ENCODE measurements at places on chromosomes 7 and 10.

DNA sequence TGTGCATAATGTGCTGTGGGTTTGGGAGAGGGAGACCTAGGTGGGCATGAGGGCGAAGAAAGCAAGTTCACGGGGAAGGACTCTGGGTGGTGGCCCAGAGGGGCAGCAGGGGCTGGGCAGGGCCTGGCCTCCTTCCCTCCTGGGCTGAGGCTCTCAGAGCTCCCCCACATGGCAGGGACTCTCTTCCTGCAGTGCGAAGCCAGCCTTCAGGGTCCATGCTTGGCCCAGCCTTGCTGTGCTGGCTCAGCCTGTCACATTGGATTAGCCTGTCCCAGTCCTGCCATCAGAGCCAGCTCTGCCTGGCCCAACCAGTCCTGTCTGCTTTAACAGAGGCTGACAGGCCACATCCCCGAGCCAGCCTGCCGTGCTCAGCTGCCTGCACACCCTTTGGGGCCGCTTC is 20.4 kb upstream of the ZNF488 start:
- DNase-seq: no peak

DNA sequence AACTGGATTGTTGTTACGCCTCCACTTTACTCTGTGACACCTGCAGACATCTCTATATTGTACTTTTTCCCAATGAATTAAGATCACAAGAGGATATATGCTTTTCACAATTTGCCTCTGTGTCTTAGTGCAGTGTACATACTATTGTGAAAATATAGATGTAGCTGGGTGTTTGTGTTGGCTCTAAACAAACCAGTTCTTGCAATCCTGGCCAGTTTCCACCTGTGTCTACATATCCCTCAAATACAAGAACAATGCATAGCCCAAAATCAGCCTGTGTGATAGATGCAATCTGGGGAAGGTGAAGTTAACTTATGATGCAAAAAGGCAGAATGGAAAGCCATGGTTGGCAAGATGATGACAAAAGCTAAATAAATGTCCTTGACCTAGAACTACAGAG is 36.5 kb upstream of the DLD start:
- no peak for DNase-seq

GRCh38 chr10:129637010-129637409 is 170.0 kb downstream of the MGMT start:
- no peak for DNase-seq

DNA sequence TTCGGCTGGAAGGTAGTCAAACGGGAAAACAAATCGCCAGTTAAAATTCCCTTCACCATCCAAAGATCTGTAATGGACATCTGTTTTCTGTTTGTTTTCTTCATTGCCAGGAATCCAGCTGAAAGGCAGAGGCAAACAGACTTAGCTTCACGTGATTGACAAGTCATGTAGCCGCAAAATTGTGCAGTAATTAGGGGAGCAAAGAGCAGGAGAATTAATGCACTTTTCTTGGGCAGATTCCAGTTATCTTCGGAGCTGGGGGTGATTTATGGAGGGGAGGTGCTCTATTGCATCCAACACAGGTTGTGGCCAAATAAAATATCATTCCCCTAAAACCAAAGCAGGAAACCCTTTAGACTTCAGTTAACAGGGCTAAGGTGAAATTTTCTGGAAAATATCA is 162.2 kb downstream of the MYOF start:
- DNase-seq: no peak

DNA sequence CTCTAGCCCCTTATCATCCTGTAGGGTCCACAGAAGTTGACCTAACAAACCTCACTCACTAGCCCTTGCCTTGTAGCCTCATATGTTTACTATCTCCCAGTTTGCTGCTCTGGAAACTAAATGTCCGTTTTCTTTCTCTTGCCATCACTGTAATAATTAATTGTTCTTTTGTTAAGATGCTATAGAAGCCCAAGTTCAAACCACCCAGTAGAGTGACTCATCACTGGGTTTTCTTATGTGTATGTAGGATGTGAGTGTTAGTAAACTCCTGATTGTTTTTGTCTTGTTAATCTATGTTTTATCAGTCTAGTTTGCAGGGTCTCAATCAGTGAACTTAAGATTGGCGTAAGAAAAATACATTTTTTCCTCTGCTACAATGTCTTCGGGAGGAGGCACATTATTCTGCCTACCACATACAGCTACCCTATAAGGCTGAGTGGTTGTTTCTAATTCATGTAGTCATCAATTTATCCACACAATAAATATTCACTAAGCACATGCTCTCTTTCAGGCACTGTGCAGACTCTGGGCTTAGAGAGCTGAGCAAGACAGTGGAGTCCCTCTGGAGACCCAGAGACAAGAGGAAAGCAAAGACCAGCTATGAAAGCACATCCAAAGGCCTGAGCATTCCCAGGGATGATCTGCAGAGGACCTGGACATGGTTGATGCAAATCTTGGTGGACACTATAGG is 474.1 kb upstream of the AKR1E2 start:
- no peak for DNase-seq

DNA sequence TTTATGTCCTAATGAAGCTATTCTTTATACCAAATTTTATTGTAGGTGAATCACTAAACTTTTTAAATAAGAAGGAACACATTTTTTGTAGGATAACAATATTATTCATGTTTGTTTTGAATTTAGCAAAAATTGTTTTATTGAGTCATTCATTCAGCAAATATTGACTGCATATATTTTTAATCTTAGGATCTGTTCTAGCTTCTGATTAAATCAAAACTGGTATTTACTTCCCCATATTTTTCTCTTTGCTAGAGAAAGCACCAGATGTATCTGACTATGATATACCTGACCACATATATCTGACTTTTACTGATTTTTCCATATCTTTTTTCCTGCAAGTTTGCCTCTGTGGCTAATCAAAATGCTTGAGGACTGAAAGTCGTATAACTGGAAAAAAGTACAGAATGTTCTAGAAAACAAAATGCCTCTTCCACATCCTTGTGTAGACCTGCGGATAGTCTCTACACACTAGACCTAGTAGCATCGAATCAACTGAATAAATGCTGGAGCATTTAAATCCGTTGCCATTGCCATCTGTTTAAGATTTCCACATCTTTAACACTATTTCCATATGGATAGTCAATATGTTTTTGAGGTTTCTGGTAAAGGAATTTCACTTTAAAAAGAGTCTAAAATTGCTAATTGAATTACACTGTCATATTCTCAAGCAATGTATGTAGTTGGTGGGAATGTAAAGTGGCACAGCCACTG is 594.7 kb downstream of the KCNMA1 start:
- DNase-seq: no peak

- DNase-seq: no peak
These were observed 45.8 kb upstream of the BTBD16 start for GRCh38 chr10:122225330-122225729.

GRCh38 chr7:134907000-134907399 is 79.3 kb upstream of the AGBL3 start:
- no peak for DNase-seq

GRCh38 chr10:115029452-115030375 is 63.5 kb upstream of the ATRNL1 start:
- DNase-seq: no peak

DNA sequence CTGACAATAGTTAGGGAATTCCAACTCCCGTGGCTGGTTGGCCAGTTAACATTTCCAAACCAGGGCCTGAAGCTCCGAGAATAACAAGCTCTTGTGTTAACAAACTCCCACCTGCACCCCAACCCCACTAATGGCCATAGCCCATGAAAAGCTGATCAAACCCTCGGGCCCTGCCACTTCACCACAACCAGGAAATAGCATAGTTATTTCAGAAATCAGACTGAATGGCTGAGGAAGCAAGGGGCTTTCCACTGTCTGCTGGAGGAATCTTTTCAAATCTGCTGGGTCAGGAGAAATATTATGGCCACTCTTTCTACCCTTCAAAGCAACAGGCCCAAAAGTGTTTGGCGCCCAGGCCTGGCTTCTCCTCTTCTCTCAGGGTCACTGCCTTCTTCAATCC is 145.6 kb downstream of the GLCCI1 start:
- DNase-seq: no peak

GRCh38 chr7:38831259-38831996 is 77.6 kb downstream of the VPS41 start:
- peak; percentile 10 for DNase-seq

GRCh38 chr7:43884209-43884608 is 14.9 kb upstream of the MRPS24 start:
- DNase-seq: no peak

DNA sequence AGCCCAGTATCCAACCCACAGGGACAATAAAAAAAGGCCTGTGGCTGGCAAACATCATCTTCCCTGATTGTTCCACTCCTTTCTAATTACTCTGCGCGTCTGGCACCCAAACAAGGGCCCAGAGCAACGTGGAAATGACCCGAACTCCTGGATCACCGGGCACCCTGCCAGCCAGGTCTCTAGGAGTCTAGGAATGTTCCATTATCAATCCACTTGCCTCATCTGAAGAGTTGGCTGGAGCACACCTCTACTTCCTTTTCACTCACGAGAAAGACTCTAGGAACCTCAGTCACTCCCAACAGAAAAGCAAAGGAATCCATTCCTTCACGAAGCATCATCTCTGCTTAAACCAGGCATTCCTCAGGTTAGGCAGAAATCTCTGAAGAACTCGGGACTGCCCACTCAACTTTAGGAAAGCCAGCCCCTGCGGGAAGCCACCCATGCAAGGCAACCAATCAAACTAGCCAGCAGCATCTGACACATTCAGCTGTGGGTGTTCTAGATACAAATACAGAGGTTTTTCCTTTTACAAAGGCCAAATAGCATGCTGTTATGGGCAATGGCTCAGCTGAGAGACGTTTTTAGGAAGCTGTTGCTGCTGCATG is 37.7 kb downstream of the ATXN7L1 start:
- peak; percentile 63 for DNase-seq

DNA sequence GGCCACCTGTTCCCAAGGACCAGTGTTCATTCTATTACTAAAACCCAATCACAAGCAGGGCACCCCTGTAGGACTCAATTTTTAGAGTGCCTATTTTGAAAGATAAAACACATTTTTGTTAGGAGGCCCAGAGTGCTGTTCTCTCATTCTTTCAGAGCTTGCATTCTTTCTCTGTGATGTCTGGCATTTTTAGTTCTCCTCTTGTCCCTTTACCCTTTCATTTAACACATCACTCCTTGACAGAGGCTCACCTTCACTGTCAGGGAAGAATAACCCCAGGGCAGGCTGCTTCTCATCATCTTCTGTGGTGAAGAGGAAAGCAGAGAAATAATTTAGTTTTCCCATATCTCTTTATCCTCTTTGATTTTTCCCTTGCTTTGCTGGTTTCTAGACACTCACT is 73.9 kb downstream of the CHRM2 start:
- no peak for DNase-seq

- peak; percentile 74 for DNase-seq
These were observed 32.7 kb upstream of the ZNF438 start for GRCh38 chr10:31064348-31064747.

GRCh38 chr10:89805599-89806013 is 104.2 kb downstream of the KIF20B start:
- DNase-seq: no peak

DNA sequence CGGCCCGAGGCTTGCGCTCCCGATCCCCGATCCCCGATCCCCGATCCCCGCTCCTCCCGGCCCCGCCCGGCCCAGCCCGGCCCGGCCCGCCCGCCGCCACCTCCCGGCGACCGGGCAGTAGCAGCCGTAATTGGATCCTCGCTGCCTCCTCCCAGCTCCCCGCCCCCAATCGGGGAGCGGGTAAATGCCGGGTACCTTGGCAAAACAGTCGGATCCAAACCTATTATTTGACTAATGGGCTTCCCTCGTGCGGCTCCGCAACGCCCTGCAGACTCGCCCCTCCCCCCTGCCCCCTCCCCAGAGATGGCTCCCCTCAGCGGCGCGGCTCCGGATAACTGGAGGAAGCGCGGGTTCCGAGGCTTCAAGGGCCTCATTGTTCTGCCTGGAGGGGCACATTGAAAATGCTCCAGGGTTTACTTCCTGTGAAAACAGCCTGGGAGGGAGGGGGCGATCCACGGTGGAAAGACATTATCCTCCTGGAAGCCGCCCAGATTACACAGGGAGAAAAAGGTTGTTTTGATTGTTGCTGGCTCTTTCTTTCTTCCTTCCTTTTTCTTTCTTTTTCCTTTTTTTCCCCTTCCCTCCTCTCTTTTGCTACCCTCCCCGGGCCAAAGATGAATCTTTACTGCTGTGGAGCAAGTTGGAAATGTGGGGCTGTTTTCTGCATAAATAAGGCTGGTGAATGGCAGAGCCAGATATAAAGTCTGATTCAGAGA is 94.7 kb upstream of the ZMIZ1 start:
- peak; percentile 39 for DNase-seq

DNA sequence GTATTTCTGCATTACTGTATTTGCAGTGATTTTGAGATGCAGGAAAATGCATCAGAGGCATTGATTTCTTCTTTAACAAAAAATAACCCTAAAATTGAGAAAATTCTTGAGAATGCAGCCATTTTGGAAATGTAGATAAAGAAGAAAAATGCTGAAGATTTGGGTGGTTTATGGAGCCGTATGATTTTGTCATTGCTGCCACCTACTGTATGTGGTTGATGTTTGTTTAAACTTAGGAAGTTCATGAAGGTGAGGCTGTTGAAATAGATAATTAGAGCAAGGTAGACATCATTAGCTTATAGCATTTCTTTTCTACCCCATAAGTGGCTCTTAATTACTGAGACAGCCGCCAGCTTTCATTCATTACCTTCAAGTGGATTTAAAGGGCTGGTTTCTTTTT is 92.1 kb upstream of the SAMD8 start:
- DNase-seq: no peak

GRCh38 chr10:32189400-32190084 is 133.3 kb upstream of the KIF5B start:
- peak; percentile 26 for DNase-seq

- DNase-seq: no peak
These were observed 7.6 kb downstream of the TACR2 start for GRCh38 chr10:69409176-69409495.

DNA sequence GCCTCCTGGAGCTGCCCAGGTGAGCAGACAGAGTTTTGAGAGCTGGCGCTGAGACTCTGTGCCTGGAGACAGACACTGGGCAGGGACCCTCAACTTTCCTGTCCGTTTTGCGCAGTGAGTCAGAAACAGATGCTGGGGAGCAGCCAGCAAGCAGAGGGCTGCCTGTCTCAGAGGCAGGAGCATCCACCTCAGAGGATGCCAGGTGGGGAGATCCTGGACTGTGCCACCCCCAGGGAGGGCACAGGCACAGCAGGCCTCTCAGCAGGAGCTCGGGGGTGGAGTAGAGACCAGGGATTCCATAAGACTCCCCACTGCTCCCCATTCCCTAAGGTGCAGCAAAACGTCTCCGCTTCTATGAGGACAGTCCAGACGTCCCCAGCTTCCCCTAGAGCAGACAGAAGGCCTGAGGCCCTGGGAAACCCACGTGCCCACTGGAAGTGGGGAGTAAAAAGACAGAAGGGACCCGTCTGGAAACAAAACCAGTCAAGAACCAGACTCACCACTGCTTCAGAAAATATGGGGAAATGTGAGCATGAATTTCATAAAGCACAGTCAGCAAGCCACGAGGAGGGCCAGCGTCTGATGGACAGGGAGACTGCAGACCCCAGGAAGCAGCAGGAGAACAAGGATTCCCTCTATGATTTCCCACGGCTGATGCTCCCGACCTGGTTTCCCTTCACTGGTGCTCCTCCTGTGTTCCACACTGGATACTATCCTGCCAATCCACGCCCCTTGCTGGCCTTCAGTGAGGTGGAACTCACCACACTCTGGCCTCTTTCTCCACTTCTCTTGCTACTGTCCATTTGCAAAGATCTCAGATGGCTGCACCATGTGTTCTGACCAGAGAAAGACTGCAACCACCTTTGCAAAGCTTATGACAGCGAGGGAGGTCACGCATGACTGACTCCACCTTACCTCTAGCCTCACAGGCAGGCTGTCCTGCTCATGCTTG is 151.3 kb upstream of the FAM20C start:
- no peak for DNase-seq

- DNase-seq: no peak
These were observed 86.8 kb upstream of the RSU1 start for GRCh38 chr10:16904049-16904448.

- DNase-seq: no peak
These were observed 34.0 kb downstream of the CDHR3 start for GRCh38 chr7:105996860-105997737.
